B cell (primary cell): ENCODE measurements at places on chromosomes 16 and 17.
A peak's percentile ranks its signal among the peaks of the same experiment; 100 is the strongest.

- DNase-seq: peak; percentile 89
These were observed 100.7 kb downstream of the MGAT5B start for GRCh38 chr17:76968707-76969597.

DNA sequence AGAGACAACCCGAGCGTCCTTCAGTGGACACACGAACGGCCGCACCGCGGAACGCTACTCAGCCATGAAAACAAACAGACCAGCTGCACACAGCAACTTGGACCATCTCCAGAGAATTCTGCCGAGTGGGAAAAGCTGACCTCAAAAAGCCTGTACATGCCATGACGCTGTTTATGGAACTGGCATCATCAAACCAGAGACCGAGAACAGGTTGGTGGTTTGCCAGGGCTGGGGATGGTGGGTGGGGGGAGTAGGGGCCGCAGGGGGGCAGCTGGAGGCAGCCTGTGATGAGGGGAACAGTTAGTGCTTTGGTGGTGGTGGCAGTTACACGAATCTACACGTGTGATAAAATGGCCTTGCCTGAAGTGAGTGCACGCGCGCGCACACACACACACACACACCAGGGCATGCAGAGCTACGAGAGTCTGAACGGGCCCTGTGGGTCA, 169.8 kb downstream of the LAT start:
- DNase-seq: no peak

DNA sequence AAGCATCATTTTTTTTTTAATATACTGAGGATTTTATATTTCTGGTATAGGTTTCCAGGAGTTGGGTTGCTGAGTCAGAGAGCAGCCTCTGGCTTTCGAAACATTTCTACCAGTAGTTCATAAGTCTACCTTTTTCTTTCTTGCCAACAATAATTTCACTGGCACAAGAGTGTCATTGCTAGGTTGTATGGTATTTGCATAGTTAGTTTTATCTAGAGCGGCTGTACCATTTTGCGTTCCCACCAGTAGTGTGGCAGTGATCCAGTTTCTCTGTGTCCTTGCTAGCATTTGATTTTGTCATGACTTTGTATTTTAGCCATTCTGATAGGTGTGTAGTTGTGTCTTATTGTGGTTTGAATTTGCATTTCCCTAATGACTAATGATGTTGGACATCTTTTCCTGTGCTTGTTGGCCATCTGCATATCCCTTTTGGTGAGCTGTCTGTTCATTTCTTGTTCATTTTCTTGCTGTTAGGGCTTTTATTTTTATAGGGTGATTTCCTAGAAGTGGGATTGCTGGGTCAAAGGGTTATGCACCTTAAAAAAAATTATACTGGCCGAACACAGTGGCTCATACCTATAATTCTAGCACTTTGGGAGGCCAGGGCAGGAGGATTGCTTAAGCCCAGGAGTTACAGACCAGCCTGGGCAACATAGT, 39.9 kb downstream of the SNX29 start:
- no peak for DNase-seq

GRCh38 chr17:66949501-66949900, 15.0 kb upstream of the CACNG4 start:
- DNase-seq: no peak

GRCh38 chr17:56141046-56141839, 12.0 kb upstream of the ANKFN1 start:
- no peak for DNase-seq

GRCh38 chr16:57530104-57530521, 6.3 kb downstream of the CCDC102A start:
- peak; percentile 75 for DNase-seq

GRCh38 chr17:16974569-16975276, 2.8 kb upstream of the TNFRSF13B start:
- no peak for DNase-seq

GRCh38 chr17:34423978-34424813, 61.2 kb upstream of the CCL1 start:
- no peak for DNase-seq

GRCh38 chr17:32777436-32777835, 99.5 kb downstream of the MYO1D start:
- no peak for DNase-seq

GRCh38 chr17:65559804-65560627, 1.4 kb downstream of the AXIN2 start:
- DNase-seq: peak; percentile 34

DNA sequence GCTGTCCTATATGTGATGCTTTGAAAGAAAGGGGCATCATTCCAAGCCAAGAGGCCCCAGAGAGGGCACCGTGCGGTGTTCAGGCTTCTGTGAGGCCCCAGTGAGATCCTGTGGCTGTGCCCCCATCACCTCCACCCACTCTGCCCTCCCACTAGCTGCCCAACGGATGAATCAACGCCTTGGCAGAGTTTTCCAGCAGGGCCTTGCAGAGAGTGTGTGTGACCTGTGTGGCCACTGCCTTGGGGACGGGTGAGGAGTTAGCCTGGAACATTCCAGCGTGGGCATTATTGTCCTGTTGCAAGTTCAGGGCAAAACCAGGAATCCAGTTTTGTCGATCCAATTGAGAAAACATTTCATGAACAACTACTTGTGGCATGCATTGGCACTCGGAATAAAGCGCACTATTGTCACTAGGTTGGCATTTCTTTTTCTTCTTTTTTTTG, 53.7 kb downstream of the SF3B3 start:
- no peak for DNase-seq

DNA sequence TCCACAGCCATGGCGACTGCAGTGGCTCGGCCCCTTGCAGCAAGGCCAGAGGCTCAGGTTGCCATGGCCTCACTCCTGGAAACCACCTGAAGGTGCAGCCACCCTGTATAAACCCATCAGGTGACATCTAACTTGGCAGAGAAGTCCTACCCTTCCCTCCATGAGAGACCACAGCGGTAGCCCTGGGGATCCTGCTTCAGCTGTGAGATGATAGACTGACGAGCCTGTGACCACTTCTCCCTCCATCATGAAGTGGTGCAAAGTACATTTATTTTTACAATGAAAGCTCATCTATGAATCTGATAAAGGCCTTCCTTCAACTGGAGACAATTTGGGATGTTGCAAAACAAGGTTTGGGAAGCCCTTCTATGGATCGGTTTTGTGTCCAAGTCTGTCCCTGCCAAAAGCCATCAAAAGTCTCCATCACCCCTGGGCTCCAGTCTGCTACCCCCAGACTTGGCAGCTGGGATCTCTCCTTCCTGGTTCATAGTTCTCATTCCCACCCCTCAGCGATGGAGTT, 1.8 kb downstream of the ZACN start:
- DNase-seq: no peak

- DNase-seq: no peak
These were observed 93.8 kb upstream of the NACA2 start for GRCh38 chr17:61684818-61685217.

- DNase-seq: no peak
These were observed 6.5 kb downstream of the NATD1 start for GRCh38 chr17:21246698-21247097.

DNA sequence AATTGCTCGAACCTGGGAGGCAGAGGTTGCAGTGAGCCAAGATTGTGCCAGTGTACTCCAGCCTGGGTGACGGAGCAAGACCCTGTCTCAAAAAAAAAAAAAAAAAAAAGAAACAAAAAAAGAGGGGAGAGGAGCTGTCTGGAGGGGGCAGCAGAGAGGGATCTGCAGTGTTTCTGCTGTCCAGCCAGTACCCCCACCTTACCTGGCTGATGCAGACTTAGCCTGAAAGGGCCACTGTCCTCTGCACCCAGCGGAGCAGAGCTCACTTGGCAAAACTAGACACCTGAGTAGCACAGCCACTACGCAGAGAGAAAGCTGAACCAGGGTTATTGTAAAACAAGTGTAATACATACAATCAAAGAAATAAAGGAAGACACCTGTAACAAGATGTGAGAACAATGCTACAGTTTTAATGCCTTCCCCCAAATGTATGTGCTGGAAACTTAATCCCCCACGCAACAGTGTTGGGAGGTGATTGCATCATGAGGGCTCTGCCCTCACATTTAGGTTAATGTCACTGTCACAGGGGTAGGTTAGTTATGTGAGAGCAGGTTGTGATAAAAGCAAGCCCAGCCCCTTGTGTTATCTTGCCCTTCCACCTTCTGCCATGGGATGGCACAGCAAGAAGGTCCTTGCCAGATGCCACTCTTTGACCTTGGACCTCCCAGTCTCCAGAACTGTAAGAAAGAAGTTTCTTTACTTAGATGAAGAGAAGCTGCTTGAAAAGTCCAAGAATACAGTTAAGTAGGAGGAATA, 211.2 kb downstream of the RPTOR start:
- DNase-seq: no peak

GRCh38 chr16:75309899-75310430, 58.5 kb upstream of the BCAR1 start:
- DNase-seq: no peak

GRCh38 chr17:81806461-81807209, 2.7 kb downstream of the GCGR start:
- no peak for DNase-seq

- DNase-seq: no peak
These were observed 66.5 kb upstream of the TNRC6C start for GRCh38 chr17:77892031-77892430.

DNA sequence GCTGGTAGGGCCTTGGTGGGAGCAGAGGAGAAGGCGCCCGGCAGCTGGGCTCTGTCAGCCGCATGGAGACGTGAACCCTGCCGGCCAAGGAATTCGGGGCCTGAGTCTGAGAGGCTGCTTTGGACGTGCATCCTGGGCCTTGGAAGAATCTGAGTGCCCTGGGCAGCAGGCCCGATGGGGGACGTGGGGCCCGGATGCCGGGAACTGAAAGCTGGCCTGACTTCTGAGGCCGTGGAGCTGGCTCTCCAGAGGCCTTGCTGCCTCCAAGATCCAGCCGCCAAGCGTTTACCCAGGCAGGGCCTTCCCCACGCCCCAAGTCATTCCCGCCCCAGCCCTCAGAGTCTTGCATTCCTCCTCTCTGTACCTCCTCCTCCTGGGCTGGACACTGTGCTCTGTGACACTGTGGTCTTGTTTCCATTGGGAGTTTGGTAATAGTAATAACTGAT, 37.2 kb downstream of the NKD1 start:
- no peak for DNase-seq

- DNase-seq: no peak
These were observed 57.5 kb downstream of the CYB5B start for GRCh38 chr16:69481901-69482341.

- no peak for DNase-seq
These were observed 40.8 kb downstream of the CCDC57 start for GRCh38 chr17:82171750-82172375.

DNA sequence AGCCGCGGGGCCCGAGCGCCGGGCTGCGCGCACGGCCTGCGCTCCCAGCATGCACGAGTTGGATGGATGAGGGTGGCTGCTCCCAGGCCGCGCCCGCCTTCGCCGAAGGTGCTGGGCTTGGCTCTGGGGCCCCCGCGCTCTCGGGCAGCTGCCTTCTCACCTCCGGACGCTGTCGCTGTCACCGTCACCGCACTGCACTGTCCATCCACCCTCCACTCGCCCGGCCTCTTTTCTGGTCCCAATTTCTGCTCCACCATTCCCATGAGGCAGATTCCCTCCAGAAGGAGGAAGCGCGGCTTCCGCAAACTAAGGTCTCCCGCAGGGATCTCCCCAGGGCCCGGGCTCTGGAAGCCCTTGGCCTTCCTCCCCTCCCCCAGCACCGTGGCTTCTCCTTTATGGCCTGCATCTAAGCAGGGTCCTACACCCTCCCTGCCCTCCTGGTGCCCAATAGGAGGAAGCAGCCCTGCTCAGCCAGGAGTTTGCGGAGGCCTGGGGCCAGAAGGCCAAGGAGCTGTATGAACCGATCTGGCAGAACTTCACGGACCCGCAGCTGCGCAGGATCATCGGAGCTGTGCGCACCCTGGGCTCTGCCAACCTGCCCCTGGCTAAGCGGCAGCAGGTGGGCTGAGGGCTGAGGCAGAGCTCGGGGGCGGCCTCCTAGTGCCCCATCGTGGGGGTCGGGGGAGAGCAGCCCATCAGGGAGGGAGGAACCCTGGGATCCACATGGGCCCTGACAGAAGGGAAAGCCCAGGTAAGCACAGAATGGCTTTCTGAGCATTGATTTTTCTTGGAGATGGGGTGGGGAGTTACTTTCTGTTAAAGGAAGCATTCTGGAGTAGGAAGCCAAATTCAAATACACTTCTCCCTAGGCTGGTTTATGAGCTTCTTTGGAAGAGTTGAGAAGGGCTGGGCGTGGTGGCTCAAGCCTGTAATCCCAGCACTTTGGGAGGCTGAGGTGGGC, 899 bp downstream of the ACE start:
- DNase-seq: peak; percentile 31

- DNase-seq: no peak
These were observed 16.7 kb downstream of the ADCY7 start for GRCh38 chr16:50282955-50283631.

GRCh38 chr17:69486779-69487637, 72.5 kb downstream of the MAP2K6 start:
- DNase-seq: no peak

DNA sequence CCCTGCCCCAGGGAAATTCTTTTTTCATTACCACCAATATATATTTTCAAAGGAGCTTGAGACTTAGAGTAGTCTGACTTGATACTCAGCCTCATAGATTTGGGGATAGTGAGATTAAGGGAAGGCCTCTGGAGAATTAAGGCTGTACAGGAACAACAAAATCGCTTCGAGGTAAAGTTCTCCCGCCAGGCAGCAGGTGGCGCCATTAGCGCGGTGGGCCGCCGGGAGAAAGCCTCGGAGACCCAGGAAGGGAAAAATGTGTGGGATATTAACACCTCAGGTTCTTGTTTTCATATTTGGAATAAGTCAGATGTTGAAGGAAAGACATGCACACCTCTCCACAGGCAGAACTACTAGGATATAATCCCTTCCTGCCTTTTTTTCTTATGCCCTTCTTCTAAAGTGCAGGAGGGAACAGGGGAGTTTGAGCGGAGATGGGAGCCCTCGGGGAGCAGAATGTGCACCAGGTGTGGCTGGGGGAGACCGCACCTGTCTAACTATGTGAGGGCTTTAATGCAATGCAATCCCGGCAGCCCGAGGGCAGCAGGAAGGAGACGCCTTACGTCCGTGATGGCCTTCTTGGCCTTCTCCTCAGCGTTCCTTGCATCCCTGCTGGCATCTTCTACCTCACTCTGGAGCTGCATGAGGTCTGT, 25.9 kb downstream of the MYH3 start:
- peak; percentile 43 for DNase-seq

DNA sequence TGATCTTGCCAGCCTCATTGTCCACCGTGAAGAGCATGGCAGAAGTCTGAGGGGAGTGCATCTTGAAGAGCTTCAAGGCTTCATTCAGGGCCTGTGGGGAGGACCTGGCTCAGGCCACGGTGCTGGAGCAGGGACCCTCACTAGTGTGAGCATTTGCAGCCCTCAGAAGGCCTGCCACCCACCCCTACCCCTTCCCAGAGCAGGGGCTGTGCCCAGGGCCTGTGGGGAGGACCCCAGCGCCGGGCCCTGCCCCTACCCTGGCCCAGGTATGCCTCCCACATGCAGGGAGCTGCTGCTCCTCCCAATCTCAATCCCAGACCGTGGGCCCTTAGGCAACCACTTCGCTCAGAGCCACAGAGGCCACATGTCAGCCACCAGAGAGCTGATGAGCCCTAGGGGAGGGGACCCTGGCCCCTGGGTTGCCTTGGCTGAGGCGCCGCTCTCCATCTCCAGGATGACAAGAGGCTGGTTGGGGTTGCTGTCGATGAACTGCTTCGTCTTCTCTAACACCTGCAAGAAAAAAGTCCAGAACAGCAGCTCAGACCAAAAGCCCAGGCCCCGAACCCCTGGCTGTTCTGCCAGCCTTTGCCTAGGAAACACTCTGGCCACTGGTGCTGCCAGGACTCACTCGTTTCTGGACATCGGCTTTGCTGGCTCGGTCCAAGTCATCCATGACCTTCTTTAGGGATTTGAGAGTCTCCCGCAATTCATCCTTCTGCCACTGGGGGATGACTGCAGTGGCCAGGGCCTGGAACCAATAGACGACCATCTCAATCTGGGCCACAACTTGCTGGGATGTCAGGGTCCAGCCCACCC, 1.8 kb upstream of the EXOSC6 start:
- DNase-seq: peak; percentile 52
